Skin of body (tissue), 3 donors: ENCODE measurements at places on chromosomes 11 and 22.
A peak's percentile ranks its signal among the peaks of the same experiment; 100 is the strongest.

DNA sequence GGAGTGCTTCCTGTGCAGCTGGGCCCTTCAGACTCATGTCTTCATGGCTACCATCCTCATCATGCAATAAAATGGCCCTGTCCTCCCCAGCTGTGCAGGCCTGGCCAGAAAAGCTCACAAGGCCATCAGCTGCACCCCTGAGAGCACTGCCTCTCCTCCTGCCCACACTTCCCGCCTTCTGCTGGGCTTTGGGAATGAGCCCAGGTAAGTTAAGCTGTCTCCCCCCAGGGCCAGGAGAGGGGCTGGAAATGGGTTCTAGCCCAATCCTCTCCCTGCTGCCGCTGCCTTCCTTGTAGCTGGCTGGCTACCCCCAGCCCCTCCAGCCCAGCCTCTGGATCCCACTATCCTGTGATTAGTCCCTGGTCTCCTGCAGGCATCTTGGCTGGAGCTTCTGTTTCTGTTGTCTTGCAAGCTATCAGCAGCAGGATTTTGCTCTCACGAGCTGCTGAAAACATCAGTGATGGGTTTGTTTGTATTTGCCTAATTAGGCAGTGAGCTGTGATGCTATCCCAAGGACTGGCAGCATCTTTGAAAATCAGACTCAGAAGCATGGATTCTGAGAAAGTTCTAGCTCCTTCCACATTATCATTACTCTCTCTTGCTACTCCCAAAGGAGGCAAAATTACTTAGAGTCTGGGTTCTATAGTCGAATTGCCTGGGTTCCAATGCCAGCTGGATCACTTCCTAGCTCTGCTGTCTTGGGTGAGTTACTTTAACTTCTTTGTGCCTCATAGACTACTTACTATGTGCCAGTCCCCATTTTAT lies 168.1 kb downstream of the ST3GAL4 start:
- no peak for DNase-seq

DNA sequence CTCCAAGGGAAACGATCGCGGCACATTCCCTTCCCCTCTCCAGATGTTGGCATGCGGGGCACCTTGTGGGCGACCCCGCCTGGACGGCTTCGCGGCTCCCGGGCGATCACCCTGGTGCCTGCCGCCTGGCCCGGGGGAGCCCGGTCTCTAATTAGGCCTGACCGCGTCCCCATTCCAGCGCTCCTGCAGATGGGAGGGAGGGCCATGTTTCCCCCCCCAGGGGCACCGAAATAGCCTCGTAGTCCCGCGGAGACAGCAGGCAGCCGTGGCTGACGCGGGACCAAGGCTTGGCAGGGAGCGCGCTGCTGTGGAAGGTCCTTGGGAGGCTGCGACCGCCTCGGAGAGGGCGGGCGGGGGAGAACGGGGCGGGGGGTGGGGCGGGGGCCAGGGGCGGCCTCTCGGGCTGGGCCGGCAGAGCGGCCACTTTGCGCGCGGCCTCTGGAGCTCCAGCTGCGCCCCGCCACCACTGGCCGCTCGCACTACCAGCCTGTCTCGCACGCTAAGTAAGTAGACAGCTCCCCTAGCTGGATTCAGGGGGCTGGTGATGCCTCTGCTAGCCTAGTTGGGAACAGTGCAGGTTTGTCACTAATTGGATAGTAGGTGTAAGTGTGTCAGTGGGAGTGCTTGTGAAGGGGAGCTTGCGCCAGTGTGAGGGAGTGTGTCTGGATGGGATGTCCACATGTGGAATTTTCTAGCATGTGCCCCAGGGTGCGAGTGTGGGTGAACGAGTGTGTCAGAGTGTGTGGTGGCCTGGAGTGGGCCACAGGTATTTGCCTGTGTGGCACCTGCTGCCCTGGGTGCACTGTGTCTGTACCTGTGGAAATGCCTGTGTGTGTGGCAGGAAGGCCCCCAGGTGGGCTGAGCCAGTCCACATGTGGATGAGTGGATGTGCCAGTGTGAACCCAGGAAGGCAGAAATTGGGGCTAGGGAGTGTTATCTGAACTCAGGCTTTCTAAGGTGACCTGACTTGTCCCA lies at the start of gene INSC:
TSS of gene INSC (plus strand) at position 423 of the 975 bp plus-strand sequence. CDS start 34,252 bp downstream, outside the sequence.
- no peak for DNase-seq

- DNase-seq, result no peak
These were observed 69.9 kb downstream of the BCR start for GRCh38 chr22:23250056-23250784.

GRCh38 chr11:84372381-84372950 lies 1086.3 kb upstream of the CCDC90B start:
- peak; percentile 67 for DNase-seq

- no peak for DNase-seq
These were observed 1.7 kb downstream of the PLEKHB1 start for GRCh38 chr11:73648121-73648520.

GRCh38 chr22:39024519-39025308 lies 3.8 kb downstream of the APOBEC3D start:
- no peak for DNase-seq
